Coronary artery (tissue), 2 donors: ENCODE measurements at places on chromosomes 6 and 20.
A peak's percentile ranks its signal among the peaks of the same experiment; 100 is the strongest.

- DNase-seq, result no peak
Observed at GRCh38 chr6:5054245-5054873, 30.8 kb upstream of the PPP1R3G start.

- DNase-seq, result no peak
Observed at GRCh38 chr6:12548526-12548925, 168.0 kb upstream of the PHACTR1 start.

DNA sequence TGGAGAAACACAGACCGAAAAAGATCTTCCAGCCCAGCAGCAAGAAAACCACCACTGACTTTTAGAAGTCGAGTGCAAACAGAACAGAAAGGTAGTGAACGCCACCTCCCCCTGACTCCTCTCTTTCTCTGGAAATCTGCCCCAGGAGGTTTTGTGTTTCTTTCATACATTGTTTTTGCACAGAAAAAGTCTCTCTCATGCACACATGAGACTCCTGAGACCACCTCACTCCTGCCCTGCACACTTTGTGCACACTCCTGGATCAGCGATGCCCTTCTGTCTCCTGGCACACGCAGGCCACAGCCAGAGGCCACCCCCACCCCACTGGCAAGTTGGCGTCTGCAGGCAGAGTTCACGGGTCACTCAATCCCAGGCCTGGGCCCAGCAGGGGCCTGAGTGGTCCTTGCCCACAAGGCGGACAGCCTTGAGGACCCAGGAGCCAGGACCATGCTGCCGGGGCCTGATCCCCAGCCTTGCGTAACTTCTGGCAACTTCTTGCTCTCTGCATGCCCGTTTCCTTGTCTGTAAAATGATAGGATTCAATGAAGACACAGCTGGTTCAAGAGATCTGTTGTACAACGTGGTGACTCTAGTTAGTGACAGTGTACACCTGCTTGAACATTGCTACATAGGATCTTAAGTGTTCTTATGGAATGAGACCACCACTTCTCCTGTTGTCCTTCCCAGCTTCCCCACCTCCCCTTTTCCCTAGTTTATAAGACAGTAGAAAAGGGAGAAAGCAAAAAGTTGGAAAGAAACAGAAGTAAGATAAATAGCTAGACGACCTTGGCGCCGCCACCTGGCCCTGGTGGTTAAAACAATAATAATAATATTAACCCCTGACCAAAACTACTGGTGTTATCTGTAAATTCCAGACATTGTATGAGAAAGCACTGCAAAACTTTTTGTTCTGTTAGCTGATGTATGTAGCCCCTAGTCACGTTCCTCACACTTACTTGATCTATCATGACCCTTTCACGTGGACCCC is 30.2 kb upstream of the CST7 start:
- DNase-seq, result no peak

DNA sequence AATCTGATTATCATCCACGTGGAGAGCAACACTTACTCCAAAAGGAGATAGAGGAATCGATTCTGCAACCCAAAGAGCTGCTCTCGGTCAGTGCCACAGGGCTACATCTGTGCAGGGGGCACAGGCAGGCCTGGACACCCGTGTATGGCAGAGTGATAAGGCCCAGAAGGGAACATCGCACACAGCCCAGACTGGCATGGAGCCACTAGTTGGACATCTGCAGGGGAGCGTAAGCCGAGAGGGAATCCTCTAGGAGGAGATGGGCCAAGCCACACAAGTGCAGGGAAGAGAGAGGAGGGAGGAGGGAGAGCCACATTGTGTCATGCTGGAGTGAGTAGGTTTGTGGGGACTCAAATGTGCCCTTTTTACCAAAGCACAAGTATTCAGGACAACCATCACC is 50.4 kb upstream of the ENTPD6 start:
- DNase-seq, result no peak

DNA sequence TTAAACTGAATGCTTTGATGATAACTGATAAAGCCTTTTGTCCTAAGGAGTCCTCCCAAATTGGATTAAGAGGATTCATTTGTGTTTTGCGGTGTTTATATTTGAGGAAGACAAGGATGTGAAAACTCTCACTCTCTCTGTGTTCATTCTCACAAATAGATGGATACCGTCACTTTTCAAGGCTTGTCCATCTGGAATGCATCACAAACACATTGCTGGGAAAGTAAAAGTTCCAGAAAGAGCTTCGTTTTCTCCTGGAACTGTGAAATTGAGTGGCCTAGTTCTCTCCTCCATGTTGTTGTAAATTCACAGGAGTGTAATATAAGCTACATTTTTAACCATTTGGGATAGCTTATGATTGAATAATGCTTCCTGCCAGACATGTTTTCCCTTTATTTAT is 581.6 kb upstream of the FLRT3 start:
- DNase-seq, result no peak

GRCh38 chr20:44031001-44031574 is 116.4 kb downstream of the TOX2 start:
- DNase-seq, result peak; percentile 21

DNA sequence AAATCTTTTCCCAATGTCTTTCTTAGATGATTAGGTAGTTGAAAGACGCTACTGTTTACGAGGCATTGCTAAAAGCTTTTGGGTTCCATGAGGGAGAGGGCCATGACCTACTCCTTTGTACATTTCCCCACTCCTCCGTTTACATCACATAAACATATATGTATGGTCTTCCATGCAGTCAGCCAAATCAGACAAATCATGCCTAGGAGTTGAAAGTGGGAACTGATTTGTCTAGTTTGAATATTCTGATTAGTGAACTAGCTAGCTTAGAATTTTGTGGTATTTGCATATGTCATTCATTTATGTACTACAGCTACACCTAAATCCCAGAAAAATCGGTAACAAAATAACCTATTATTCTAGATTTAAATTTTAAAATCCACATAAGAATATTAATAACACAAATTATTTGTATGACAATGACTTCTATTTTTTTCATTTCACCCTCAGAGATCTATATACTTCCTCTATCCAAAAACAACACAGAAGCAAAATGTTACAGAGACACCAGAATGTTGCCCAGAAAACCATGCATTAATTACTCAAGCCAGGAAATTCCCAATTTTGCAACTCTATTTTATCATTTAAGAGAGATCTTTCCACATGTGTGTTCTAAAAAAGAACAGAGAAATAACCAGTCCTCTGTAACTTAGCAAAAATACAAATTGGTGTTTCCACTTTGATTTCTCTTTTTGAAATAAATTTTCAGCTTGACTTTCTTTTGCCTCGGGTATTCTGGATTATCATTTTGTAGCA is 231.9 kb downstream of the LAMA2 start:
- no peak for DNase-seq

DNA sequence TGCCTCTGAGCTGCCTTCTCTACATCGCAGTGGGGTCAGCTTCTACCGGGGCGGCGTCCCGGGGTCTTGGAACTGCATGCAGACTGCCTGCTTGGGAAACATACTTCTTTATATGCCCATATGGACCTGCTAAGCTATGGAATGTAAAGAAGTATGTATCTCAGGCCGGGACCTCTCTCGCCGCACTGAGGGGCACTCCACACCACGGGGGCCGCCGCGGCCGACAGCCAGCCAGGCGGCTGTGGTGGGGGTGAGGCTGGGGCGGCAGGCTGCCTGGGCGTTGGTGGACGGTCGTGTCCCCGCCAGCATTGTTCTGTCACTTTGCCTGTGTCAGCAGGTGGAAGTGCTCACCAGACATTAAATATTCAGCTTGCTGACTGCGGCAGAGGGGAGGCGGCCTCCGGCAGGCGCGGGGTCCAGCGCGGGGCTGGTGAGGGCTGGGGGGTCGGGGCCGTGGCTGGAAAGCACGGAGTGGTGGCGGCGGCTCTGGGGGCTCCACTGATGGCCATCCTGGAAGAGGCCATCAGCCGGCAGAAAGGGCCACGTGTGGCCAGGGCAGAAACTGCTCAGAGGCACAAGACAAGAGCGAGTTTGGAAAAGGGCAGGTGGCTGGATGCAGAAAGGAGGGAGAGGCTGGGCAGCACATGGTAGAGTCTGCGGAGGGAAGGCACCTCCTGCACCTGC is 78.6 kb upstream of the GATA5 start:
- no peak for DNase-seq

GRCh38 chr6:77341058-77341986 is 122.0 kb downstream of the HTR1B start:
- no peak for DNase-seq
